NCI-H510A (cell line): ENCODE measurements at places on chromosomes 2 and 18.

DNA sequence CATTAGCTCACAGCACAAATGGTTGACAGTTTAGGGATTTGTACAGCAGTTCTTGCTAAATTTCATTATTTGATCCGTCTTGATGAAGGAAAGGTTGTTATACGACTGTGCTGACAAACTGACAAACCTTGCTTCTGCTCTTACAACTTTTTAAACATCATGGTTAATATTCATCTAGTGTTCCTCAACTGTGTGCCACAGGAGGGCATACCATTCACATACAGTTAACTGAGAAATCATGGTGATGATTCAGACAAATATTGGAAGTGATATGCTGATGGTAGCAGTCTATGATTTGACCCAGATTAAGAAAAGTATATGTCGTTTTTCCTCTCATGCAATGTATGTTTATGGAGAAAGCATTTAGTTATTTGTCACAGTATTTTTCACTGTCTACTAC lies 129.8 kb upstream of the FSIP2 start:
- DNase-seq, result no peak

GRCh38 chr18:27719680-27720079 lies 457.2 kb downstream of the CDH2 start:
- DNase-seq, result no peak

- no peak for DNase-seq
These were observed 5.7 kb upstream of the TET3 start for GRCh38 chr2:73979021-73979420.

DNA sequence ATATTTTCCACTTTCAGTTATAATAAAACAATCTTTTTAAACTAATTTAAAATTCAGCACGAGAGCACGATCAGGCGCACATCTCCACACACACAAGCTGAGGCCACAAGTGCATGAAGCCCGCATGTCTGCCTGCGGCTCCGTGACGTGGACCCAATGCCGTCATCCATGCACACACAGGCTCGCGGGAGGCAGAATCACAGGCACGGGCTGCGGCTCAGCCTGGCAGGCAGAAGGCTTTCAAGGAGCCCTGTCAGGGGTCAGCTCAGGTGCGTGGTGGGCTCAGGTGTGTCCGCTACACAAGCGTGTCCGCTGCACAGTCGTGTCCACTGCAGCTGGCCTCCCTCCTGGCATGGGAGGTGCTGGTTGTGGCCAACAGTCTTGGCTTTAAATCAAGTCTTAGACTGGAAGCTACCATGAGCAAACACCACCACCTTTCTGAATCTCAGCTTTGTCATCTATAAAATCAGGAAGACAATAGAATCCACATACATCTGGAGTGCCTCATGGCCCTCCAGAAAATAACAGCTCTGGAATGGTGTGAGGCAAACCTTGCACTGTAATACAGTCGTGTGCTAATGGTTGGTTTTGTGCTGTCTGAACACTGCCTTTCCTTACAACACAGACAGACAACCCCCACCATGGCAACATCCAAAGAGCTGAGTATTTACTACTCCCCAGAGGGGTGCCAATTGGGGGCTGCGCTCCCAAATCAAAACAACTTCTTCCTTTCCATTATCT lies 210.1 kb downstream of the NDUFA10 start:
- DNase-seq, result no peak

DNA sequence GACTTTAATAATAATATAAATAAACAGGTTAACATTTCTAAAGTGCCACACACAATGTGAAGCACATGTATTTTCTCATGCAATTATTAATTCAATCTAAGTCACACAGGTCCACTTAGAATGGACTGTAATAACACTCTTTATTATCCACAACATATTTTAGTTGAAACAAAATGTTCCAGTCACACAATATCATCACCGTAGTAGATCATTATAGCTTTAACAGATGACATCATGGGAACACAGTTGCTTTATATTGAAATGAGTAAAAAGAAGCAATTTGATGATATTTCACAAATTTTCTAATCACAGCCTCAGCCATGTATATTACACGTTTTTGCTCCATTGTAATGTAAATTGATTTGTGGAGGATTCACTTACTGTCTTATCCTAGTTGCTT lies 266.3 kb downstream of the MEIS1 start:
- no peak for DNase-seq

- no peak for DNase-seq
These were observed 702.2 kb upstream of the NRXN1 start for GRCh38 chr2:51734115-51734514.

DNA sequence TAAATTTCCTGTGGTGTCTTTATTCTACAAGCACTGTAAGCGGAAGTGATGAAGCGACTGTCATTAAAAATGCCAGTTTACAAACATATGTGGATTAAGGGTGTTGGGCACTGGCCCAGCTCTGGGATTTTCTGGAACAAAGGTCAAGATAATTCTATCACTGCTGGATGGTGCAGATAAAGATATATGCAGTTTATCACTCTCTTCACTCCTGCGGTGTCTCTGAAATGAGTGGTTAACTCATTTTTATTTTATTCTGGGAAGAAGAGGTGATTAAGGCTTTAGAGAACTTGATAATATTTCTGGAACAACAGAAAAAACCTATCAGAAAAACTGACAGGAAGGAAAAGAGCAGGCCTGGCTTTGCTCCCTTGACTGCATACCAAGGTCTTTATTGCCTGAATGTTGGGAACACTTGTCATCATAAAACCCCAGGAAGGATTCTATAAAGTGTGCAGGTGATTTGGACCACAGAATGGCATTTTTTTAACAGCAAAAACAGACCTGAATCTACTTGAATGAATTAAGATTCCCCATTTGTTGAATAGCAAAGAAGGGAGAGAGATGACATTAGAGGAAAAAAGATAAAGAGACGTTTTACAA lies 32.4 kb downstream of the ABCB11 start:
- no peak for DNase-seq

- DNase-seq, result no peak
These were observed 96.8 kb downstream of the CAPN13 start for GRCh38 chr2:30710461-30710860.

GRCh38 chr2:229438430-229439159 lies 167.5 kb upstream of the PID1 start:
- DNase-seq, result no peak

GRCh38 chr2:113977060-113977659 lies 87.3 kb downstream of the ACTR3 start:
- no peak for DNase-seq

DNA sequence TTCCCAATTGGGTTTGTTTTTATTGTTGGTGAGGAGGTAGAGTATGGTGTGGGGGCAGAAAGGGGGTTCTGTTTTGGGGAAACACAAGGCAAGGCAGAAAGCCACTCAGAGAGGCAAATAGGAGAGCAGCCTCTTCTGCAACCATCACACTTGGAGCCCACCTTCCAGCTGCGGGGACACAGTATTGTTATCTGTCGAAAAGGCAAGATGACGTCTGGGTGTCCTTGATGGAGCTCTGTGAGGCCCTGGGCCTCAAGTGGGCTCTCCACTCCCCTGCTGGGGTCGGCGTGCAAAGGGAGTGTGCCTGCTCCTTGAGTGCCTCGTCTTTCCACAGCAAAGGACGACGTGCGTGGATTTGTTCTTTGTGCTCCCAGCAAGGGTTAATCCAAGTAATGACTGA lies 227.6 kb downstream of the ANAPC1 start:
- DNase-seq, result no peak

- DNase-seq, result no peak
These were observed 82.2 kb upstream of the SLC1A4 start for GRCh38 chr2:64906853-64907536.

DNA sequence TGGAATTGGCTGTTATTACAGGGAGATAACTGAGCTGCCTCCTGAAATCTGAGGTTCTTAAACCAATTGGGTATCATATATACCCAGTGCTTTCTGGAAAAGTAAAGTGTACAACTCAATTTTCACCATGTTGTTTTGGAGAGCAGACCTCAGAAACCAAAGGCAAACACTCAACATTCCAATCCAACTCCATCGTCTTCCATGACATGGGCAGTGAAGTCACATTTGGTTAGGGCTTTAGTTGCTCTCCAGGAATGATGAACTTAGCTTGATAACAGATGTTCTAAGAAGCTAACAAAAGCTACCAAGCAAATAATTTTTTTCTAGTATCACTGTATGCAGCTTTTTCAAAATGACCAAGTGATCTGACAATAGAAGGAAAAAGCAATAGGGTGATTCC lies 107.0 kb upstream of the SLC35G4 start:
- no peak for DNase-seq

DNA sequence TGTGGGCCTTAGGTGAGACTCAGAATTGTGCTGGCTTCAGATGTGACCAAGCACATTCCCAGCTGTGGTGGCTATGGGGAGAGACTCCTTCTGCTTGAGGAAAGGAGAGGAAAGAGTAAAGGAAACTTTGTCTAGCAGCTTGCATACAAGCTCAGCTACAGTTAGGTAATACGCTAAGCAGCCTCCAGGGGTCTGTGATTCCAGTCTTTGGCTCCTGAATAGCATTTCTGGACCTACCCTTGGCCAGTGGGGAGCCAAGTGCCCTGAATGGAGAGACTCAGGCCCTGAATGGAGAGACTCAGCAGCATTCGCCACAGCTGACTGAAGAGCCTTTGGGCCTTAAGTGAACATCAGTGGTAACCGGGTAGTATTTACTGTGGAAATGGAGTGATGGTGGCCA lies 227.4 kb upstream of the CDH7 start:
- no peak for DNase-seq

- no peak for DNase-seq
These were observed 99.5 kb downstream of the HS1BP3 start for GRCh38 chr2:20551260-20551944.

DNA sequence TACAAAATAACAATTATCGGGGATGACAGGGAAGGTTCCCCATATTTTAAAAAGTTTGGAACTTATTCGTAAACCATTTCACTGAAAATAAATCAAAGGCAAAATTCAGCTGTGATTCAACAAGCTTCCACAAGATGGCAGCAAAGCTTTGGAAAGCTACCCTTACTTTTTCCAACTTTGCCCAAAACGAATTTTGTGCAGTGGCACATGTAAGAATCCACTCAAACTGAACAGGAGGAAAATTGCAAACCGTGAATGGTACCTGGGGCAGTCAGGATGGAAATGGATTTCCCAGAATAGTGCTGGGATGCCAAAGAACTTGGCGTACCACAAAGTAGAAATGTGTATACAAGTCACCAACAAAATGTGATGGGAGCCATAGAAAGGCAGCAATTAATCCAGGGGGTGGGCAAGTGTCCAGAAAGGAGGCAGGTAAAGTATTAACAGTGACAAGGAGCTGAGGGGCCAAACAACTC lies 10.7 kb downstream of the RPL31 start:
- no peak for DNase-seq
